ENCODE measurements at places on chromosomes 7 and 10.
A peak's percentile ranks its signal among the peaks of the same experiment; 100 is the strongest.

- peak; percentile 74 for DNase-seq
Observed at GRCh38 chr7:138981332-138982203, at the start of gene KIAA1549. Gene KIAA1549, minus strand, starts transcription at chr7:138981389. Its CDS starts 120 bp downstream, at chr7:138981269.

- DNase-seq = no peak
Observed at GRCh38 chr7:46206476-46207060, 285.5 kb upstream of the IGFBP3 start.

DNA sequence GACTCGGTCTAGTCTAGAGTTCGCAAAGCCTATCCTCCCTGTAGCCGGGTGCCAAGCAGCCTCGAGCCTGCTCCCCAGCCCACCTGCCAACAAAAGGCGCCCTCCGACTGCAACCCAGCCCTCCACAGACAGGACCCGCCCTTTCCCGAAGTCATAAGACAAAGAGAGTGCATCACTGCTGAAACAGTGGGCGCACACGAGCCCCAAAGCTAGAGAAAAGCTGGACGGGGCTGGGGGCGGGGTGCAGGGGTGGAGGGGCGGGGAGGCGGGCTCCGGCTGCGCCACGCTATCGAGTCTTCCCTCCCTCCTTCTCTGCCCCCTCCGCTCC lies 622 bp upstream of the COL1A2 start:
- DNase-seq = peak; percentile 66

GRCh38 chr10:132724446-132724845 lies 61.5 kb downstream of the NKX6-2 start:
- DNase-seq = no peak

GRCh38 chr10:83367036-83367435 lies 772.3 kb upstream of the GHITM start:
- DNase-seq = no peak

DNA sequence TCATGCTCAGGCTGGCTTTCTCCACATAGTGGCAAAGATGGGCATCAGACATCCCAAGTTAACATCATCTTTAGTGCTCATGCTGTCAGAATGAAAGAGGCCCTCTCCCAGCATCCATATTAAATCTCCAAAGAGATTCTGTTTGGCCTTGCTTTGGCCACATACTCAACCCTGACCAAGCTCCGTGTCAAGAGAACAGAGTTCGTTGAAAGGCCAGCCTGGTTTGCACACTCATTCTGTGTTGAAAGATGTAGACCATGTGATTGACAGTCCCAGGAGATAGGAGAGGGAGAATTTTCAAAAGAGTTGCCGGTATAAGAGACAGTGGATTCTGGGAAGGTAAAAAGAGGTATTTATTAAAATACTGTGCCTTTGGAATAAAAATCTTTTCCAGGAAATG lies 19.7 kb downstream of the MET start:
- peak; percentile 84 for DNase-seq

DNA sequence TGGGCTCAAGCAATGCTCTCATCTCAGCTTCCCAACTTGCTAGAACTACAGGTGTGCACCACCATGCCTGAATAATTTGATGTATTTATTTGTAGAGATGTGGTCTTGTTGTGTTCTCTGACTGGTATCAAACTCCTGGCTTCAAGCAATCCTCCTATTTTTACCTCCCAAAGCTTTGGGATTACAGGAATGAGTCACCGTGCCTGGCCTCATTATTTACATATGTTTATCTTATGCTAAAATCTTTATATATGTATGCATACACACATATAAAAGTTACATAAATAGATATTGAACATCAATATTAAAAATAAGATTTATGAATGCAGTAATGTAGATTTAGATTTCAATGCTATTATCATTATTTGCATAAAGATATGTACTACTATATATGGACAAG lies 1634.5 kb upstream of the LRRTM3 start:
- DNase-seq = no peak

- DNase-seq = no peak
Observed at GRCh38 chr10:61987537-61987936, 86.0 kb downstream of the ARID5B start.

DNA sequence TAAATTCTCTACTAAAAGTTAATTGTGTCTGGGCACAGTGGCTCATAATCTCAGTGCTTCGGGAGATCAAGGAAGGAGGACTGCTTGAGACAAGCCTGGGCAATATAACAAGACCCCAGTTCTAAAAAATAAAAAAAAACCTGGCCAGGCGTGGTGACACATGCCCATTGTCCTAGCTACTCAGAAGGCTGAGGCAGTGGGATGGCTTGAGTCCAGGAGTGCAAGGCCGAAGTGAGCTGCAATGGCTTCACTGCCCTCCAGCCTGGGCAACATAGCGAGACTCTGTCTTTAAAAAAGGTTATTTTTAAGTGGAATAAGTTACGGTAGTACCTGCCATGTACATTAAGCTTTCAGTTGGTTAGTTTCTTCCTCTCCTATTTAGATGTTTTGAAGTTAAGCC lies 28.9 kb downstream of the CDK14 start:
- peak; percentile 76 for DNase-seq

- DNase-seq = peak; percentile 46
Observed at GRCh38 chr10:90180886-90181691, 479.7 kb downstream of the KIF20B start.

DNA sequence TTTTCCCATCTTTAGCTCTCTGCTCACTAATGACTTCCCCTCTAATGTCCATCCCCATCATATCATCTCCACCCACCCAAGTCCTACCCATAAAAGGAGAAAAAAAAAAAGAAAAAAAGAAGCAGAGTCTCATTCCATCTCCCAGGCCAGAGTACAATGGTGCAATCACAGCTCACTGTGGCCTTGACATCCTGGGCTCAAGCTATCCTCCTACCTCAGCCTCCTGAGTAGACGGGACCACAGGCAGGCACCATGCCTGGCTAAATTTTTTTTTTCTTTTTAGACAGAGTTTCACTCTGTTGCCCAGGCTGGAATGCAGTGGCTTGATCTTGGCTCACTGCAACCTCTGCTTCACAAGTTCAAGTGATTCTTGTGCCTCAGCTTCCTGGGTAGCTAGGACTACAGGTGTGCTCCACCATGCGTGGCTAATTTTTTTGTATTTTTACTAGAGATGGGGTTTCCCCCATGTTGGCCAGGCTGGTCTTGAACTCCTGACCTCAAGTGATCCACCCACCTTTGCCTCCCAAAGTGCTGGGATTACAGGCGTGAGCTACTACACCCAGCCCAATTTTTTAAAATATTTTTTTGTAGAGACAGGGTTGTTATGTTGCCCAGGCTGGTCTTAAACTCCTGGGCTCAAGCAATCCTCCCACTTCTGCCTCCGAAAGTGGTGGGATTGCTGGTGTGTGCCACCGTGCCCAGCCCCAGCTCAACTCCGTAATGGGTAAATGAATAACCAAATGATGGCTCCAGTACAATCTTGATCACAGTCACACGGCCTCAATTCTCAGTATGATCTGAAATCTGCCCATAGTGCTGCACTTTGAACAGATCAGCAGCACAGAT lies 24.6 kb upstream of the SGMS1 start:
- DNase-seq = no peak

DNA sequence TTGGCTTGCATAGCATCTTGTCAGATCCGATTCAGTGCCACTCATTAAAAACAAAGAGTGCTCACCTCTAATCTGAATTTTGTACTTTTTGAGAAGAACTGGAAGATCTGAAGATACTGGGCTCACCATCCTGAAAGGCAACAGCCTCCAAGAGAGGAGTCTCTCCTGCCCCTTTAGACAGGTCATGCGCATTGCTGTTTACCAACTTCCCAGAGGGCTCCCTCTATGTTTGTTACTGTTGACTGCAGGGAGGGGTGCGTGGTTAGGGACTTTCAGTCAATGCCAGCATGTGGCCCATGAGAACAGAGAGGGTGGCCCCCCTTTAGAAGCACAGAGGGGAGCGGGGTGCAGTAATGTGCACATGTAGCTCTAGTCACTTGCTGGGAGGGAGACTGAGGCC lies 33.2 kb upstream of the CABCOCO1 start:
- DNase-seq = no peak

- DNase-seq = no peak
Observed at GRCh38 chr10:17655567-17656146, 11.7 kb downstream of the STAM start.

GRCh38 chr10:103765981-103766380 lies 89.4 kb downstream of the SH3PXD2A start:
- DNase-seq = no peak

DNA sequence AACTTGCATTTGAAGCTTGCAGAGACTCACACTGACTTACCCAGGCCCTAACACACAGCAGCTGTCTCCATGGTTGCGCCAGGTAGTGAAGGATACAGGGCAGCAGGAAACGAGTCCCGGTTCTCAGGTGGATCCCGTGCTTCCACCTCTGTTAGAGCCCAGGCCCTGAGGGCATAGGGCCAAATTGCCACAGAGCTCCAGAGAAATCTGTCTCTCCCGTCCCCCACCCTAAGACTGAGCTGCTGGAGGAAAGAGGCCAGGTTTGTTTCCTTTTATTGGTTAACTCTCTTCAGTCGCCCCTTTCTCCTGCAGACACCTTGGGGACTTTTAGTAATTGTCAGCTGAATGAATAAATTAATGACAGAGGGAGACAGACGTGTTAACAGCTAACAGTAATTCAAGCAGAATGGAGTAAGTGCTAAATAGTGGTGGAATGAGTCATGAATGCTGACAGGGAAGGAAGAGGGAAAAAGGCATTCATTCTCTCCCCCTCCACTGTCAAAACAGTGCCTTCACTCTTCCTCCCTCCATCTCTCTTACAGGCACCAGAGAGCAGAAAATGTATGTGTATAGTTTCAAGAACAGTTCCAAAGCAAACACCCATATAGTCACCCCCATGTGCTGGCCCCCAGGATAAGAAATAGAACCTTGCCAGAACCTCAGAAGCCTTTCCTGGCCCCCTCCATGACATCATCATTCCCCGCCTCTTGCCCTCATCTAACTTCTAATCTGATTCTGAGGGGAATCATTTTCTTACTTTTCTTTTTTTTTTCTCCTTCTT lies 16.8 kb upstream of the DLG5 start:
- peak; percentile 76 for DNase-seq

- DNase-seq = no peak
Observed at GRCh38 chr10:99672884-99673283, 13.6 kb downstream of the ENTPD7 start.

DNA sequence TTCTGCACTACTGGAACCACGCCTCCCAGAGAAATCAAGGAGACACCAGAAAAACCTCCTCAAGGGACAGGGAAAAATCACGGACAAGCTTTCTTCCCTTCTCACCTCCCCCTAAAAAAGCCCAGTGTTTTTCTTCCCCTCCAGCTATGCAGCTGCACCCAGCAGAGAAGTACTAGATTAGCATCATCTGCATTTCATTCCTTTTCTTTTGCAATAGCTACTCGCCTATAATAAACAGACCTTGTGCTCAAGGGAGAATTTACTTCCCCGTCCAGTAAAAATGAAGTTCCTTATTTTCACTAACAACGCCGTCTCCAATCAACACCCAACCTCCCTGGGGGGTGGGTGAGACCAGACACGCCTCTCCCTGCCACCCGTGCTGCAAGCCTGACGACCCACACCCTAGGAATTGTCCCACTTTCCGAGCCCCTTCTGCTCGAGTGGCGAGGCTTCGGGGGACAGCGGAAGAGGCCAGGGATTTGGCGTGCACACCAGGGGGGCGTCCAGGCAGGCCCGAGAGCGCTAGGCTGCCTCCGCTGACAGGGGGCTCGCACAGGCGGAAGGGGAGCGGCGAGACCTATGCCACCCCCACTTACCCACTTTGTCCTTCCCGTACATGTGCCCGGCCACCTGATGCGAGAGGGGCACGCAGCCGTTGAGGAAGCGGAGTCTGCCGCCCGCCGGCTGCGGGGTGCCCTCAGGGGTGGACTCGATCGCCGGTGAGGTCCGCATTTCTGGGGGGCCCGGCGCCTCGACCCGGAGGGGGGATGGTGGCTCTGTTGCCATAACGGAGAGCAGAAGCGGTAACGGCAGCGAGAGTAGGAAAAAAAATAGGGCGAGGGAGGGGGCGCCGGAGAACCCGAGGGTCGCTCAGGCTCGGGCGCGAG lies 625 bp downstream of the IPMK start:
- peak; percentile 60 for DNase-seq

DNA sequence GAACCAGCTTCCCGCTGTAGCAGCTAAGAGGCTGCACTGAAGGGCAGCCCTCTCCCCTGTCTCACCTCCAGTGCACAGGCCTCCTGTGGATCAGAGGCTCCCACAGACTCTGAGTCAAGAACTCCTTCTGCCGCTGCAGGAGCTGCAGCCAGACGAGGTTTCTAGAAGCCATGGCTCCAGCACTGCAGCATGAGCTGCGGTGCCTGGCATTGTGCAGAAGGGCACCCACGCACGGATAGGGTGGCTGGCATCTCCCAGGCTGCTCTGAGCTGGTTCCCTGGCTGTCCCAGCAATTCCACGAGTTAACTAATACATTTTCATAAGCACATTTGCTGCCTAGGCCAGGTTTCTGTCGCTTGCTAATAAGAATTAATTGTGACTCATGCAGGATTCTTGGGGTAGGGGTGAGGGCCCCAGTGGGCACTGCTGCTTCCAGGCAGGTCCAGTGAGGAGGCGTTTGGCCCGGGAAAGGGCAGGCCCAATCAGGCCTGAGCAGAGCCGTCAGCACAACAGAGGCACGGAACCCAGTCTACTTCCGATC lies 594.2 kb downstream of the DNAJB6 start:
- DNase-seq = no peak

DNA sequence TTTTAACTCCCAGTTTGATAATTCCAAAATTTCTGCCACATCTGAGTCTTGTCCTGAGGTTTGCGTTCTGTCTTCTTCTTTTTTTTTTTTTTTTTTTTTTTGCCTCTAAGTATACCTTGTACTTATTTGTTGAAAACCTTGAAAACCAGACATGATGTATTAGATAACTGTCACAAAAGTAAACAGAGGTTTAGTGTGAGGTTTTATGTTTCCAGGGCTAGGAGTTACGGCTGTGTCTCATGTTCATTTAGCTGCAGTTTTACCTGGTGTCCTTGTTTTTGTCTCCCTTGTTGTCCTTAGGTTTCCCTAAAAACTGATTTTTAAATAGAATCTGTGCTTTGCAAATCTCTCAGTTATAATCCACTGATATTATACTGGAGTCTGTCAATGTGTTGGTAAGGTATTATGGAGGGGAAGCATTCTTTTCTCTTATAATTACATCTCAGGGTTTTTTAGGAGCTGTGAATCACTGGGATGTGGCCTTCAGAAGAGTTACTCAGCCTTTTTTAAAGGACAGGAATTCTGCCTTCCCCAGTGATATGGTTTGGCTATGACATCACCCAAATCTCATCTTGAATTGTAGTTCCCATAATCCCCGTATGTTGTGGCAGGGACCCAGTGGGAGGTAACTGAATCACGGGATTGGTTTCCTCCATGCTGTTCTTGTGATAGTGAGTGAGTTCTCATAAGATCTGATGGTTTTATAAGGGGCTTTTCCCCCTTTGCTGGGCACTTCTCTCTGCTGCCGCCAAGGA lies 95.0 kb downstream of the CDCA7L start:
- DNase-seq = no peak
